ENCODE measurements at places on chromosomes 5 and 9.
A peak's percentile ranks its signal among the peaks of the same experiment; 100 is the strongest.

- DNase-seq: peak; percentile 61
Measured at GRCh38 chr5:56620903-56621677, 194.3 kb upstream of the MAP3K1 start.

GRCh38 chr5:31630931-31631330 is 8.0 kb upstream of the PDZD2 start:
- no peak for DNase-seq

- no peak for DNase-seq
Measured at GRCh38 chr5:133494232-133494922, 118.0 kb downstream of the FSTL4 start.

DNA sequence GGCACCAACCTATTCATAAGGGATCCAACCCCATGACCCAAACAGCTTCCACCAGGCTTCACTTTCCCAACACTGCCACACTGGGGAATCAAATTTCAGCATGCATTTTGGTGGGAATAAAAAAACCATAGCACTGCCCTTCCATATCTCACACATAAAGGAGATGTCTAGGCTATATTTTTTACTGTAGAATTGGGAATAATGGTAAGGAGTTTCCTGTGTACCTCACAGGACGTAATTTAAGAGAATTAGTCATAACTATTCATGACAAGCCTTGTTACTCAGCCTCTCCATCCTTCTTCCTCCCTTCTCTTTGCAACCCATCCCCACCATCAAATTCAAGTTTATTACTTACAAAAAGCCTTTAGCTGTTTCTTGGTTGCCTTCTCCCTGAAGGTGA is 352.1 kb downstream of the MLLT3 start:
- DNase-seq: no peak

- DNase-seq: peak; percentile 85
Measured at GRCh38 chr5:128774605-128775004, 190.7 kb upstream of the SLC27A6 start.

- no peak for DNase-seq
Measured at GRCh38 chr5:175715627-175716522, 58.0 kb downstream of the HRH2 start.

DNA sequence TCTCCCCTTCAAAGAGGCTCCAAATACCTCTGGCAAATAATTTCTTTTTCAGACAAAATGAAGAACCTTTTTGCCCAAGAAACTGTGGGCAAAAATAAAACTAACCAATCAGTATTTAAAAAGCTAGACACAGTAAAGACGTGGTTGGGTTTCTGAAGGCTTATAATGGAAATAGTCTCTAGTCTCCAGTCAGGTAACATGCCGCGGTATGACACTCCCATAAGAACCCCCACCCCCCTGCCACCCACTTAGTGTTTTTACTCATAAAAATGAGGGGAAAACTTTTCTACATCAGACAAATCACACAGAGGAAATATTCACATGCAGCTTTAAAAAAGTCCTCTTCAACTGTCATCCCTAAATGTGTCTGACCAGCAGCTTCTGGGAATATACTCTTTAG is 105.3 kb downstream of the THBS4 start:
- no peak for DNase-seq

DNA sequence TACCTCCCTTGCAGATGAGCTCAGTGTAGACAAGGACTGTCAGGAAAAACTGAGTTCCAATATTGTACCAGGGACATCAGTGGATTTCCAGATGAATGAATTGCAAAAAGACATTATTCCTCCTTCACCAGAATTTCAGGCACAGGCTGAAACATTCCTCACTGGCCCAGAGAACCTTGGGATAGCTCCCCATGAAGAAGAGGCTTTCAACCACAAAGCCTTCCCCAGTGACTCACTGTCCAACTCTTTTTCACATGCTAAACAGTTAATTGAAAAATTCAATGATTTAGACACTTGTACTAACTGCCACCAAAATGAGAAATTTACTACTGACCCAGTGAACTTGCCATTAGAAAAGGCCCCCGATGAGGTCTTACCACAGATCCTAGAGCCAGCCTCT is 144.5 kb downstream of the UNC13B start:
- DNase-seq: peak; percentile 20

GRCh38 chr5:40801771-40802562 is 3.8 kb upstream of the PRKAA1 start:
- DNase-seq: no peak

DNA sequence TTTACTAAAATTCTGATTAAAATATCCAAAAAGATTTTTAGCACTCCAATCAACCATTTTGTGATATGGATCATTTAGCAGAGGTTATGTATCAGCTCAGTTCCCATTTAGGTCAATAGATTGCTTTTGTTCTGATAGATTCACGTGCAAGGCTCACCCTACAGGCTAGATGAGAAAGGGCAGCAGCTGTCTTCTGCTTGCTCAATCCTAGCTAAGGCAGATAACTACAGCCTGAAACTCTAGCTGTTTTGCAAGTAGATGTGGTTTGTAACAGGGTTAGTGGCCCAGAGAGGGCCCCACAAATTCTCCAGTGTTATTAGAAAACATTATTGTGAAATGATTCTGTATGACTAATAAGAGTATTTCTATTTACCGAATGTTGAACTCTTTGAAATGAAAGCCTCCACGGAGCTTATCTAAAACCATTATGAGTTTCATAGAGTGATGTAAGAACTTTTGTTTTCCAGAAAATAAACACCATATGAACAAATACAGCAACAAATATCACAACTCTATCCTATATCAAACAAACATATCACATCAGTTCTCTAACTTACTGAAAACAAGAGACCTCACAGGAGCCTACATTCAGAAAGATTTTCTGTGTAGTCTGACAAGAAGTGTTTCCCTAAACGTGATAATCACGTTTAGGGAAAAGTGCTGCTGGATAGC is 841.9 kb upstream of the ACO1 start:
- peak; percentile 80 for DNase-seq

- no peak for DNase-seq
Measured at GRCh38 chr5:79619854-79620253, 7.6 kb downstream of the TENT2 start.

GRCh38 chr5:93285461-93285860 is 295.6 kb downstream of the NR2F1-AS1 start:
- DNase-seq: no peak

GRCh38 chr5:7391215-7391614 is 4.7 kb upstream of the ADCY2 start:
- DNase-seq: no peak

DNA sequence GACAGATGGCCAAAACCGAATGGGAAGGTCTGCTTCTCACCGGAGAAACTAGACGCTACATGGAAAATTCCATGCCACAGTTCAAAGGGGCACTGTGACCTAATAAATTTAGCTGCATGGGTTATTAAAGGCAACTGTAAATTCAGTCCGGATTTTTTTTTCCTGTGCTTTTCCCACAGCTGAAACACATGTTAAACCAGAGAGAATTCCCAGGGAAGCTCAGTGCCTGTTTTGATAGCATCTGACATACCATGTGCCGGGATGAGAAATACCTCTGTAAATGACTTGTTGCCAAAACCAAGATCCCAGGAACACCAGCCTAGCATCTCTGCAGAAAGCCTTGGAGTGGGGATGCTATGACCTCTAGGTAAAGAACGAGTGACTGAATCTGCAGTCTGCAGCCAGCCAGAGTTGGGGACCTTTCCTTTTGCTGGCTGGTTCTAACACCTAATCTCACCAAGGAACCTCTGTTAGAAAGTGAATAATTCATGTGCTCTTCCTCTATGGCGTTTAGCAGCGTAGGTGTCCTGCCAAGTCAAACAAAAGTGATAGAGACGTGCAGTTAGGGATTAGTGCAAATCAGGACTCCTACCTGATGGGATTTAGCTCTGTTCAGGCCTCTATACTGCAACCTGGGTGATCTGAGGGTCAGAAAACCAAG is 77.9 kb downstream of the SLIT3 start:
- no peak for DNase-seq
